ENCODE measurements at places on chromosomes 11 and 22. TPM values are rescaled to one million over a fixed set of nuclear protein-coding genes. Genes with fewer than 3 reads are reported as not detected.

GRCh38 chr11:125075900-125076317, 12.8 kb downstream of the SLC37A2 start:
- DNase-seq = no peak

- no peak for DNase-seq
Measured at GRCh38 chr11:15711311-15711710, 596.6 kb downstream of the INSC start.

DNA sequence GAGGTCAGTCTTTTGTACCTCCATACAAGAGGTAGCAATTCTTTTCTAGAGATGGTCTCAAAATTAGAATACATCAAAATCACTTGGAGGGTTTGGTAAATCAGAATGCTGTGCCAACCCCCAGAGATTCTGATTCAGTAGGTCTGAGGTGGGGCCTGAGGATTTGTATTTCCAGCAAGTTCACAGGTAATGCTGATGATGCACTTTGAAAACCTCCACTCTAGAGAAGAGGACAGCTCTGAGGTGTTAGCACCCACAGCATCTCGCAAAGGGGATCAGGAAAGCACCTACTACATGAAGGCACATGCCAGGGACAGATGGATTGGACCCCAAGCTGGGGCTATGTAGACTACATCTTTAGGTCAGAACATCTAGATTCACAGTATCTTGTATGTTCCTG, 7.2 kb downstream of the KCTD14 start:
- no peak for DNase-seq

DNA sequence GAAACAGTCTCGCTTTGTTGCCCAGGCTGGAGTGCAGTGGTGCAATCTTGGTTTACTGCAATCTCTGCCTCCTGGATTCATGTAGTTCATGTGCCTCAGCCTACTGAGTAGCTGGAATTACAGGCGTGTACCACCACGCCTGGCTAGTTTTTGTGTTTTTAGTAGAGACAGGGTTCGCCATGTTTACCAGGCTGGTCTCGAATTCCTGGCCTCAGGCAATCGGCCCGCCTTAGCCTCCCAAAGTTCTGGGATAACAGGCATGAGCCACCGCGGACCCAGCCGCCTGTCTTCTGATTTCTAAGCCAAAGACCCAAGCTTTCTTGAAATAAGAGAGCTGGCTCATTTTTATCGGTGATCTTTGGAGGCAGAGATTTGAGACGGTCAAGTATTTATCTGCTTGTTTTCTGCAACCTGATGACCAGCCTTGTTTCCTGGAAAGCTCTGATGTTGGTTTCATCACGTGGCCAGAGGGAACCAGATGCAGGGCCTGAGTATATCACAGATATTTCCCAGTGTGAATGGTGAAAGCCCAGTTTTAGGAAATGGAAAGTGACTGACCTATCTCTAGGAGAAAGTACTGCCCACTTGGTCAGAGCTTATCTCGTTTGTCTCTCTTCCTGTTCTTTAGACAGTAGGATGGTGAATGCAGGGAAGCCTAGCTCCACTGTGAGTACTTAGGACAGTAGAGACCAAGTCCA, 5.7 kb upstream of the SIDT2 start:
- DNase-seq = no peak

DNA sequence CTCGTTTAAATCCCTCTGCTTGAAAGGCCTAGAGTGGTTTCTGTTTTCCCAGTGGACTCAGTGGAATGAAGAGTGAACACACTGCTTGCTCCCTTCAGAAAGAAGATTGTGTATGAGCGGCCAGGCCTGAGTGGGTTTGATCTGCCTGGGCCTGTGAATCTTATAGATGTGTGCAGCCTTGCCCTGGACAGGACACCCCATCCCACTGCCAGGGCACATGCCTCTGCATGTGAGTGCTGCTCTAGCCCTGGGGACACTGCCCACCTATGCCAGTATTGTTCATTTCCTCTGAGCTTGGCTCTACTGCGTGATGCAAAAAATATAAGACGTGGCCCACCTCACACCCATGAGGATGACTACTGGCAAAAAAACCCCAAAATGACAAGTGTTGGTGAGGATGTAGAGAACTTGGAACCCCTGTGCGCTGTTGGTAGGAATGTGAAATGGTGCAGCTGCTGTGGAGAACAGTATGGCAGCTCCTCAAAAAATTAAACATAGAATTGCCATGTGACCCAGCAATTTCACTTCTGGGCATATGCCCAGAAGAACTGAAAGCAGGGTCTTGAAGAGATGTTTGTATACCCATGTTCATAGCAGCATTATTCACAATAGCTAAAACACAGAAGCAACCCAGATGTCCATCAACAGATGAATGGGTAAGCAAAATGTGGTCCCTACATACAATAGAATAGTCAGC, 27.3 kb upstream of the NECTIN1 start:
- no peak for DNase-seq

GRCh38 chr22:38327805-38328204, 10.6 kb upstream of the CSNK1E start:
- no peak for DNase-seq

GRCh38 chr11:2377511-2378443, 667 bp downstream of the CD81 start:
- peak; percentile 87 for DNase-seq

- DNase-seq = no peak
Measured at GRCh38 chr11:128603003-128603696, 15.8 kb upstream of the ETS1 start.

MMP27 gene
- not detected for total RNA-seq

GRCh38 chr22:44194569-44194968, 13.8 kb downstream of the PARVG start:
- no peak for DNase-seq

TSPAN18 gene
- total RNA-seq = 1.5 TPM

- peak; percentile 80 for DNase-seq
Measured at GRCh38 chr22:17842386-17842785, 68.1 kb upstream of the BID start.

- DNase-seq = no peak
Measured at GRCh38 chr11:103924166-103925013, 112.0 kb upstream of the DDI1 start.

DNA sequence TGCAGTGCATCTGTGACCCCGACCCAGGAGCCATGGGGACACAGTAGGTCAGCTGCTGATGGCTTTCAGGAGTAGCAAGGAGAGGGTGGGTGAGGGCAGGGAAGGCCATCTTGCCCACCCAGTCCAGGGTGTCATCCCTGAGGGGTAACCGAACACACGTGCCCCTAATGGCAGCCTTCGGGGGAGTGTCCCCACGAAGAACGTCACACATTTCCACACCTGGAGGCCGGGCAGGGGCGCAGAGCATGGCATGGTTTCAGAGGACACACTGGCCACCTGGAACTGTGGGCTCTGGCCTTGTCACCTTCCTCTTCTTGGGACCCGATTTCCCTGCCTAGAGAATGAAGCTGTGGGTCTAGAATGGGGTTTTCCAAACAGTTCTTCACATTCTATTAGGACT, 19.4 kb upstream of the BAIAP2L2 start:
- DNase-seq = no peak
